ENCODE measurements at places on chromosomes 3 and 15.

DNA sequence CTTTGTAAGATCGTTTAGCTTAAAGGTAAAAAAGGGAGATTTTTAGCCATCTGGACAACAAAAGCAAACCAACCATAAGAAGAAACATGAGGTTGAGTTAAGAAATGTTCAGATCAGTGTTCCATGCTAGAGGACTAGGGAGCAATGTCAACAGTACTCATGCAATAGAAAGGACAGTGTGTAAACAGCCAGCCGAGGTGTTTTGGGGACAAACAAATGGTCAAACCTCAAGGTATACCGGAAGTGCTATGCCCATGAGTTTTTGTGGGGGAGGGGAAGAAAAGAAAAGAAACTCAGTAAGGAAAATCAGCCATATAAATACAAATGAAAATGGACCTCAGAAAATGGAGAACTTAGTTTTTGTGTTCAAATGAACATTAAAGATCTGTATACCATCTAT lies 289.5 kb upstream of the GRM7 start:
- DNase-seq, result no peak

GRCh38 chr3:102714567-102714966 lies 279.8 kb downstream of the ZPLD1 start:
- DNase-seq, result no peak

- no peak for DNase-seq
These were observed 381.8 kb upstream of the THBS1 start for GRCh38 chr15:39199076-39199475.

- DNase-seq, result no peak
These were observed 467 bp downstream of the TIPIN start for GRCh38 chr15:66356077-66356358.

DNA sequence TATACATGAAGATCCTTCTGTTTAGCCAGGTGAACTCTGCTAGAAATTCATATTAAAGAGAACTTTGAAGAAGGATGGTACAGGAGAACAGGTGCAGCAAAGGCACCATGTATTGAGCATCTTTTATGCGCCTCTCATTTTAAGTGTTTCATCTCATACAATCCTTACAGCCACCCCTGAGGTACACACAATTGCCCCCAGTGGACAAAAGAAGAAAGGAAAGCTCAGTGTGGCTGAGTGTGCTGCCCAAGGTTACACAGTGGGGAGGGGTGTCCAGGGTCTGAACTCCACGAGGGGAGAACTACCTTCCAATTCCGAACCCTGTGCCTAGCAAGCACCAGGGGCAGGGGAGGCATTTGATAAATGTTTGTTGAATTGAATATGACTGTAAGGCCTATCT lies 98.6 kb downstream of the MECOM start:
- peak; percentile 23 for DNase-seq

DNA sequence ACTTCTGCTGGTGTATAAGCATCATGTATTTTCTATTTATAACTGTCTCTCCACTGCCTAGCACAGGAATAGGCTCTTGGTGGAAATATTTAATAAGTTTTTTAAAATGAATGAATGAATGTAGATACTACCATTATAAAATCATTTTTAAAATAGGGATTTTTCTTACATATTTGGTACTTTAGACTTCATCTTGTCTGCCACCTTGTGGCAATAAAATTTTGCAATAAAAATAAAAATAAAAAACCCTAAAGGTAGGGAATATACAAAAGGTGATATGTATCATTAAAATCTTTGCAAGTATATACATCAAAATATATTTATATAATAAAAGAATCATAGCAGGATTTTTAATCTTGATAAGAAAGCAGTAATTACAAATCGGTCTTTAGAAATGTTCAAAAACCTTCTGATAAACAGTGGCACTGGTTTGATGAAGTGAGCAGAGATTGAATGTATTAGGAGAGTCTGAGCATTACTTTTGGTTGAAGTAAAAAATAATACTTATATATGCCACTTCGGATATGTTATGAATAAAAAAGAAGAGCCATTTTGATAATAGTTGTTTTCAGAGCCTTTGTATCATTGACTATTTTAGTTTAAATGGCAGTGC lies 95.2 kb downstream of the SPATA16 start:
- DNase-seq, result no peak

GRCh38 chr3:38649500-38650247 lies at the start of gene SCN5A:
Gene SCN5A, minus strand, starts transcription at chr3:38649687. Its CDS starts 16,380 bp downstream, at chr3:38633307.
- DNase-seq, result peak; percentile 73

GRCh38 chr15:93491291-93491690 lies 402.3 kb upstream of the RGMA start:
- no peak for DNase-seq

- DNase-seq, result no peak
These were observed 45.4 kb downstream of the BTD start for GRCh38 chr3:15646851-15647511.

DNA sequence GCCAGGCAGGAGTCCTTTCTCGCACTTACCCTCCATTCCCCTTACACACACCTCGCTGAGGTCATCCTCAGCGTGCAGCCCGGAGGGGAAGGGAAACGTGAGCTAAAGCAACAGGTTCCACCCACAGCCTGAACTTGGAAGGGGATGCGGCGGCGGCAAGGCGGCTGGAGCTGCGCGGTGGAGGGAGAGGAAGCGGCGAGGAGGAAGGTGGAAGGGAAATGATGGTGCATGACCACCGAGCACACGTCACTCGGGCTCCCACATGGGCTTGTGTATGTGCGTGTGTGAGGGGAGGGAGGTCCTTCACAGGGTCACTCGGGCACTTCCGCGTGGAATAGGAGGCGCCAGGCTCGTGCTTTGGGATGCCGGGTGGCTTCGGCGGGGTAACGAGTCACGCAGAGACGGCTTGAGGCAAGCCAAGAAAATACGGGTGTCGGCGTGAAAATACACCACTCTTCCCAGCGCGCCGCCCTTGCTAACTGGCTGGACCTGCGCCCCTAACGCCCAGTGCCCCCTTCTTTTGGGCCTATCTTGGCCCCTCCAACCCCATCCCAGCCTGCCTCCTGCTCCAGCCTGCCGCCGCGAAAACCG lies 225.5 kb upstream of the IL12A start:
- DNase-seq, result peak; percentile 69

GRCh38 chr15:90174140-90174875 lies 26.8 kb upstream of the SEMA4B start:
- peak; percentile 39 for DNase-seq

DNA sequence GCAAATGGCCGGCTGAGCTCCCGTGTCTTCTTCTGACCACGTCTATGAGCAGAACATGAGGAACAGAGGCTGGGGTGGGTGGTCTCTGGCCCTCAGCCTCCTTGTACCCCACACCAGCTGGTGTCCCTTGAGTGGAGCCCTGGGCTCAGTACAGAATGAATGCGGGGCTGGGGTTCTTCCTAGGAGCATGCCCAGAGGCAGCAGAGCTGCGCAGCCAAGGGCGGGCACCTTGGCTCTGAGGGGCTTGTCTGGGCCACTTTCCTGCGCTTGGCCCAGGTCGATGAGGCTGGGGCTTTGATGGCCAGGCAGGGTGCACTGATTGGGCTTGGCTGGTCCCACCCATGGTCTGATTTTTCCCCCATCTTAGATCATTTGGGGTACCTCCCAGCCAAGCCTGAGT lies 6.4 kb downstream of the SCN5A start:
- no peak for DNase-seq

DNA sequence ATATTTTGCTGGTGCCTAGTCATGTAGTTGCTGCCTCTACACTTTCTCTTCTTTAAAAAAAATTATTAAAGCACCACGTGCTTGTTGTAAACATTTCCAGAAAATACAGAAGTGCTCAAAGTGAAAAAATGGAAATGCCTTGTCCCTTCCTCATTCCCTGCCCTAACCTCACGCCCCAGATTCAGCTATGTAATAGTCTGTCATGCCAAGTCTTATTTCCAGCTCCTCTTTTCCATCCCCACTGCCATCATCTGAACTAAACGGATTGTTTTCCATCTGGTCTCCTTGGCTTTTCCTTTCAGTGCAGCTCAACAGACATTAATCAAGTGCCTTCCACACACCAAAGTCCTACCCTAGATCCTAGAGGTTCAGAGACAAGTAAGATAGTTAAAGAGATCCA lies 15.5 kb downstream of the ZNF774 start:
- no peak for DNase-seq

- no peak for DNase-seq
These were observed 399.8 kb downstream of the SHQ1 start for GRCh38 chr3:72448375-72448823.

Measured in GM23338 (cell line).